Activated naive CD4-positive, alpha-beta T cell treated with anti-CD3 and anti-CD28 coated beads for 36 hours (primary cell): ENCODE measurements at places on chromosomes 1 and 21. TPM values are rescaled to one million over a fixed set of nuclear protein-coding genes. Genes with fewer than 3 reads are reported as not detected.

The LCE1B gene
- not detected for total RNA-seq

The ADCY10 gene
- not detected for total RNA-seq

The SLC19A2 gene
- total RNA-seq: 3.6 TPM

The UBE2Q1 gene
- total RNA-seq: 79.2 TPM

The SAMD13 gene
- 0.30 TPM for total RNA-seq

The SLC5A3 gene
- total RNA-seq: 21.7 TPM

The SPRR2A gene
- total RNA-seq: not detected

The ETV3L gene
- total RNA-seq: not detected

The TGFB2 gene
- not detected for total RNA-seq

The CSMD2 gene
- total RNA-seq: not detected

DNA sequence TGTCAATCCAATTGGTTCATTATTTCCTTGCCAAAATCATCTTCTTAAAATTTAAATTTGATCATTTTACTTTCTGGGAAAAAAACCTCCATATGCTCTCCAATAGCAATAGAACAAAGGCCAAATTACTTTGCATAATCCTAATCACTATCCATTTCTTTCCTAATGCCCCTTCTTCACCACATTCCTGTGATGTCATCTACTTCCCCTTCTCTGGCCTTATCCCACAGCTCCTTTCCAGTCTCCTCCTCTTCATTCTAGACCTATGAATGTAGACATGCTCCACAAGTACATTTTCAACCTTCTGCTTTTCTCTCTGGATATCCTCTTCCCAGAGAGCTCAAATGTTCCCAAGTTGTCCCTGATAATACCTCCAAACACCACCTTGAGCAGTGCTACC lies 216.6 kb downstream of the MRPL39 start:
- no peak for DNase-seq
- H3K36me3 ChIP-seq: peaks cover 1% of the 10 kb centered on the region
- H3K27me3 ChIP-seq: peaks cover 6% of the 10 kb centered on the region
- H3K4me1 ChIP-seq: peaks cover 7% of the 10 kb centered on the region
- H3K27ac ChIP-seq: no peak overlapping the region

GRCh38 chr1:101291562-101292380 lies 55.0 kb downstream of the S1PR1 start:
- H3K36me3 ChIP-seq: no peaks in the 10 kb centered on the region
- H3K27ac ChIP-seq: peak overlapping the region; percentile 92
- peak; percentile 84 for DNase-seq

DNA sequence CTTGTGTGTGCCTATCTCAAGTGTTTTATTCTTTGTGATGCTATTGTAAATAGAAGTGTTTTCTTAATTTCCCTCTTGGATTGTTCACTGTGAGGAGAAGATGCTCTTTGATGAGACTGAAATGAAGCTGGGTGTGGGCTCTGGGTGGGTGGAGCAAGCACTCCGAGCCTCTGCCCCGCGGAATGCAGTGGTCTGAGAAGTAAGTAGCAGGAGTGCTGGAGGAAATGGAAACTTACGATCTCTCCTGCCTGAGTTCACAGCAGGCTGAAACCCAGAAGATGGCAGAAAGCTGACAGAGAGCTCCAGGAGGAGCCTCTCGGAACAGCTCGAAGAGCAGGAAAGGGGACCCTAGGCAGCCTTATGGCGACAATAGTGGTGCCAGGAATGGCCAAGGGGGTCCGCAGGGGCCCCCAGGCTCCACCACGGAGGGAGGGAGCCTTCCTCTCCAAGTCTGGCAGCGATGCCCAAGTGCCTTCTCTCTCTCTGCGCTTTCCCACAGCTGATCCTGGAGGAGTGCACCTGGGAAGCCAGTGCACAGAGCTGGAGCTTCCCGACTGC lies 126.8 kb upstream of the COL6A1 start:
- DNase-seq: no peak
- no peak overlapping the region for H3K4me3 ChIP-seq
- no peak overlapping the region for H3K27ac ChIP-seq

- H3K27ac ChIP-seq: no peak overlapping the region
- no peaks in the 10 kb centered on the region for H3K36me3 ChIP-seq
- peaks cover 3% of the 10 kb centered on the region for H3K4me1 ChIP-seq
Measured at GRCh38 chr1:153623101-153623500, 4.2 kb downstream of the S100A13 start.

GRCh38 chr1:78493451-78493850 lies 2.7 kb downstream of the PTGFR start:
- H3K4me3 ChIP-seq: no peak overlapping the region
- no peaks in the 10 kb centered on the region for H3K36me3 ChIP-seq
- H3K27ac ChIP-seq: no peak overlapping the region
- peaks cover 41% of the 10 kb centered on the region for H3K27me3 ChIP-seq
- peaks cover 2% of the 10 kb centered on the region for H3K4me1 ChIP-seq
- DNase-seq: no peak

- no peak overlapping the region for H3K4me3 ChIP-seq
- H3K4me1 ChIP-seq: no peaks in the 10 kb centered on the region
Measured at GRCh38 chr1:70034403-70034802, 171.0 kb downstream of the LRRC40 start.
